Activated CD8-positive, alpha-beta memory T cell treated with anti-CD3 and anti-CD28 coated beads for 48 hours (primary cell): ENCODE measurements at places on chromosomes 13 and 19.
A peak's percentile ranks its signal among the peaks of the same experiment; 100 is the strongest.

GRCh38 chr19:7348587-7349230, at the start of gene ARHGEF18:
TSS of gene ARHGEF18 (plus strand) at chr19:7348937. CDS start at chr19:7362891, 13,954 bp downstream.
- DNase-seq = no peak

- DNase-seq = no peak
These were observed 53.1 kb downstream of the PCDH20 start for GRCh38 chr13:61362522-61362921.

DNA sequence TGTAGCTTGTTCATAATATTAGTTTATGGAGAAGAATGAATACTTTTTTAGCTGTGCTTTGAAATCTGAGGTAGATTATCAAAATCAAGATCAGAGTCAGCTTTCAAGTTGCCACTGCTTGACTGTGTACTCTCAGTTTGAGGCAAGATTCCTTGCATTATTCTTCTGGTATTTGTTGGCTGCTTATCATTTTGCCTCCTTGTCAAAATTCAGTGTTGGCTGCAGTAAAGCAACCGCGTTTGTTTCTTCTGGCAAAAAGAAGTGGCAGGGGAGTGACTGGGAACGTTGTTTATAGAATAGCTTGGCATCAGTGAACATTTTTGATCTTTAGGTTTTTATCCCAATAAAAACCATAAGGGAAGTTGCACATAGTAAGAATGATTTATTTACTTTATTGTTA, 419.3 kb upstream of the GPC6 start:
- DNase-seq = no peak

- DNase-seq = no peak
These were observed 9.5 kb downstream of the RASL11A start for GRCh38 chr13:27280009-27280656.

DNA sequence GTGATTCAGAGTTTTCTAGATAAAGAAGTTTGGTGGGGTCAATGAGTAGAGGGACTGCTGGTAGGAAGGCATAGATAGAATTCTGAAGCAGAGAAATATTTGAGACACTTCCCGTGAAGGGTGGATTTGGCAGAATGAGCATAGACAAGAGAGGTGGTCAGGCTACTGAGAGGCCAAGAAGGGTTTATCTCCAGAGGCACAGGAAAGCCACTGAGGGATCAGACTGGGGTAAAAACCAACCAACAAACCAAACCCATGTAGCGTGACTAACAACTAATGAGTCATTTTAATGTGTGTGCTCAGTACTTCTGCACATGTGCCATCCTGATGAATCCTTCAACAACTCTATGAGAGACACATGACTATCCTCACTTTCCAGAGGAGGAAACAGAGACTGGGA, 60.0 kb upstream of the SERP2 start:
- no peak for DNase-seq

GRCh38 chr13:112894673-112895481, 74.1 kb upstream of the MCF2L start:
- DNase-seq = no peak

DNA sequence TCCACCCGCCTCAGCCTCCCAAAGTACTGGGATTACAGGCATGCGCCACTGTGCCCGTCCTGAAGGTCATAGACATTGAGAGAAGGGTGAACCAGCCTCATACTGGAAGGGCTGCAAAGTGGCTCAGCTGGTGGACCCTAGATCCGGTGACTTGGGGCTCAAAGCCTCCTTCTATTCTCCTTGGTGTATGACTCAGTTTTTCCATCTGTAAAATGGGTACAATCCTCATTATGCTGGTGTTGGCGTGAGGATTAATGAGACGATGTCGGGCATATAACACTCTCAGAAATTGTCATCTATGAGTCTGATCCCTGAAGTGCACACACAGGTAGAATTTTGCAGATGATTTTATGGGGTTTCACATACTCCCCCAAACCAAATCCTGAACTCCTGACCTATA, 5.8 kb upstream of the CAMSAP3 start:
- no peak for DNase-seq

GRCh38 chr19:11534948-11535347, 3.7 kb upstream of the CNN1 start:
- no peak for DNase-seq

- DNase-seq = no peak
These were observed 3.6 kb upstream of the KMT5C start for GRCh38 chr19:55336101-55336500.

DNA sequence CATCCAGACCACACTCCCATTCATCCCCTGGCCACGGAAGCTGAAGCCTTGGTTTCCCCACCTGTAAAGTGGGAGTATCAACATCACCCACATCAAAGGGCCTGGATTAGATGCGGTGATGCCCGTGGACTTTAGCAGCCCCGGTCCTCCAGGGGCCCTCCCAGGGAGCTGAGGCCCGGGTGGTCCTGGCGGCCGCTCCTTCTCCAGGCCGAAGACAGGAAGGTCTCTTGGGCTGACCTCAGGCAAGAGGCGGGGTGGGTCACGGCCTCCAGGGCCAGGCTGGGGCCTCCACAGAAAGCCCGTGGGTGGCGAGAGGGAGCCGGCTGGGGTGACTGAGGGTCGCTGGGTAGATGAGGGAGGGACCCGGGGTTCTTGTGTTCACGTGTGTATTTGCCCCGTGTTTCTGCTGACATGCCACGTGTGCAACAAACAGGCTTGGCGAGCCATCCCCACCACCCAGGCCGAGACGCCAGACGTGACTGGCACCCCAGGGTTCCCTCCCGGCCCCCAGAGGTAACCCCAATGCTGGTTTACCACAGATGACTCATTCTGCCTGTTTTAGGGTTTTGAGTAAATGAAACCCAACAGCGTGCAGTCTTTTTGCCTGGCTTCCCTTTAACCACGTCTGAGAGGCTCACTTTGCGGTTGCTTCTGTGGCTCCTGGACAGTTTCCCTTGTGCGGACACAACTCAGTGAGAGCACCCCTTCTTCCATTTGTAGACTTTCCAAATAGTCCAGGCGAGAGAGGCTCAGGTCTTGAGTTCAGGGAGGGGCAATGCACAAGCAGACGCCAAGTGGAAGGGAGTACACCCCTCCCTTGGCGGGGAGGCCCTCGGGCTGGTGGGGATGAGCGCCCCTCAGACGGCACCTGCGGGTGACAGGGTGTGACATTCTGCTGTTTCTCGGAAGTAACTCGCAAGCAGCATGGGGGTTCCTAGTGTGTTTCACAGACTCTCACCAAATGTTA, 42.9 kb downstream of the C13orf46 start:
- DNase-seq = peak; percentile 24
